ENCODE measurements at places on chromosomes 2 and 18.

GRCh38 chr2:238703053-238703415, 144.9 kb upstream of the TWIST2 start:
- DNase-seq, result no peak

GRCh38 chr18:60861575-60861974, 471.7 kb upstream of the CDH20 start:
- no peak for DNase-seq

- peak; percentile 17 for DNase-seq
These were observed 142.0 kb downstream of the COPS8 start for GRCh38 chr2:237227592-237228280.

GRCh38 chr2:146807568-146808168, 1037.2 kb upstream of the ACVR2A start:
- no peak for DNase-seq

DNA sequence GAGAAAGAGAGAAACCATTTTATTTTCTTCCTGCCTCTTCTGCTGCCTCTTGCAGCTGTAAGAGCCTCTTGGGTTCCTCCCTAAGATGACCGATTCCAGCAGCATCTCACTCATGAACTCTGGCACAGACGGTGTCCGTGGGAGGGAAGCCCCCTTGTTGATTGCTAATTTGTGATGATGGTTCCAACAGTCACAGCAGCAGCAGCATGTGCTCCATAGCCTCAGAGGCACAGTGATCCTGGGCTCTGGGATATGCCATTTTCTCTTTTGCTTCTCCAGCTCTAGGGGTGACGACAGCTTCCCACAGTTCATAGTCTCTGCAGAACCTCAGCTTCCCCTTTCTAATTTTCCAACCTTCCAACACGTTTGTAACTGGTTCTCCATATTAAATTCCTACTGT, 324.2 kb upstream of the HS6ST1 start:
- DNase-seq, result no peak

- DNase-seq, result no peak
These were observed 274.6 kb upstream of the CCDC68 start for GRCh38 chr18:55233857-55234256.

GRCh38 chr2:189234991-189235390, 55.4 kb upstream of the COL5A2 start:
- no peak for DNase-seq

DNA sequence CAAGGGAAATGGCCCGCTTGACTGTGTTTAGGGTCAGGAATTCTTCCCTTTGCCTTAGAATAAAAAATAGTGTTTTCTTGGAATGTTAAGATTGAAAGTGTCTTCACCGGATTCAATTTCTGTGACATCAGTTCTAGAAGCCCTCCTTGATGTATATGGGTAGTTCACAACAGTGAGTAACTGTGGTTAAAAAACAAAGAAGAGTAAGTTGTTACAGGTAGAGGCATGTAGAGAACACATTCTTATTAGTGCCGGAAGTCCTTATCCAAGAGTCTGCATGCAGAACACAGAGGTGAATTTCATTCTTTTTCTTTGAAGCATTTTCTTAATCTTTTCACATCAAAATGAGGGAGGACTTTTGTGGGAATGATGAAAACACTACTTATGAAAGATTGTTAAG, 105.5 kb downstream of the FMNL2 start:
- no peak for DNase-seq

GRCh38 chr2:96549967-96550786, 13.6 kb downstream of the ARID5A start:
- DNase-seq, result no peak

DNA sequence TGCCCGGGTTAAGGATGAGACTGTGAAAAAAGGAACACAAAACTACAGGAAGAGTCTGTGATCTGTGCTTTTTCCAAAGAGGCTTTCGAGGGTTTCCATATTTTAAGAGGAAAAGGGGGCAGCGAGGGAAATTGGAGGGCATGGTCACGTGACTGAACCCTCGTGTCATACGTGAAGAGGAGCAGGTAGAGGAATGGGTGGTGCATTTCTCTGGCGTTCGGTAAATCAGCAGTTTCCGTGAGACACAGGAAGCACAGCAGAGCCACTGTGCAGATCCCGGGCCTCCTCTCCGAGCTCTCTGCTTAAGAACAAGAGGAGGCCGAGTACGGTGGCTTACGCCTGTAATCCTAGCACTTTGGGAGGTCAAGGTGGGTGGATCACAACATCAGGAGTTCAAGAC, 219.7 kb downstream of the NDUFA10 start:
- DNase-seq, result no peak

DNA sequence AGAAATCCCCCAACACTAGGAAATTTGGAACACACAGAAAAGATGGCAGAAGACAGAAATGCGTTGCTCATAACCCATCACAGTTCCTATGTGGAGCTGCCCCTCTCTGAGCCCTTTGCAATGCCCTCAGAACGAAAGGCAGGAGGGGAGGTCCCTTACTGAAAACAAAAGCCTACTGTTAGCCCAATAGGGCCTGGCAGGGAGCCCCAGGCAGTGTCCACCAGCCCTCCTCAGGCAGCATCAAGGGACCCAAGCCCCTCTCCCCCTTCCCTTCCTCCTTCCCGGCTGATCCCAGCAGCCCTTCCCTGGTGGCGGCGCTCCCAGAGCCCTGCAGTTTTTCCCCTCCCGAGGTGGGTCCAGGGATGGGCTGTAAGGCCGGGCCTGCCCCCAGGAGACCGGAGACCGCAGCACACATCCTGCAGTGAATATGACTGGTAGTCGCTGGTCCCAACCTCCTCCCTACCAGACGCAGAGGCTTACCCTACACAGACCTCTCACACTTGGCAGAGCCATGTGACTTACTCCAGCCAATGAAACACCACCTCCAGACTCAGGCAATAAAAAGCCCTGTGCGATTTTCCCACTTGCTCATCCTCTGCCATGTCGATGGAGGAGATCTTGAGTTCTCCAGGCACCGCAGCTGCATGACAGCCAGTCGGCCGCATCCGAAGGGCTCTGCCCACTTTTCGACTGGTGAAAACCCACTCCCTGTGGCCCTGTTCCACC, 19.4 kb upstream of the DUSP2 start:
- peak; percentile 83 for DNase-seq

GRCh38 chr2:195532628-195533271, 124.3 kb upstream of the SLC39A10 start:
- no peak for DNase-seq

DNA sequence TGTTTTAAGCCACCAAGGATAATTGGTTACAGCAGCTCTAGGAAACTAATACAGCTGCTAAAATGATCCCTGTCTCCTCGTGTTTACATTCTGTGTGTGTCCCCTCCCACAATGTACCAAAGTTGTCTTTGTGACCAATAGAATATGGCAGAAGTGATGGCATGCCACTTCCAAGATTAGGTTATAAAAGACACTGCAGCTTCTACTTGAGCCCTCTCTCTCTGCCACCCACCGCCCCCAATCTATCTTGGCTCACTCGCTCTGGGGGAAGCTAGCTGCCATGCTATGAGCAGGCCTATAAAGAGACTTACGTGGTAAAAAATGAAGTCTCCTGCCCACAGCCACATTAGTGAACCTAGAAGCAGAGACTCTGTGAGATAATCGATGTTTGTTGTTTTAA, 3.5 kb upstream of the IL1F10 start:
- DNase-seq, result no peak

DNA sequence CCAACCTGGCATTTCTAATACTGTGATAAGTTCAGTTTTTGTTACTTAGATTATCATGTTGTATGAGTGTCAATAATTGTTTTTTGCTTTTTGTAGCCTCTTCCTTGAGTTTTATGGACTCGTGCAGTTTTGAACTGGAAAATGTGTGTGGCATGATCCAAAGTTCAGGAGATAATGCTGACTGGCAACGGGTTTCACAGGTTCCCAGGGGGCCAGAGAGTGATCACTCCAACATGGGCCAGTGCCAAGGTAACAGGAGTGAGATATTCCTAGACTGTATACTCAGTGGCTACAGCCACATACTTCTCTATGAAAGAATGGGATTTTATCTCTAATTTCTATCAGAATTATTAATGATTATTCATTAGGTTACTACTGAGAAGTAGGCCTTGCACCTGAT, 18.2 kb downstream of the MEP1B start:
- no peak for DNase-seq

- no peak for DNase-seq
These were observed 334.6 kb upstream of the LYPD1 start for GRCh38 chr2:133004623-133005022.

- DNase-seq, result peak; percentile 54
These were observed 37.5 kb downstream of the POLR1A start for GRCh38 chr2:86068136-86068588.

DNA sequence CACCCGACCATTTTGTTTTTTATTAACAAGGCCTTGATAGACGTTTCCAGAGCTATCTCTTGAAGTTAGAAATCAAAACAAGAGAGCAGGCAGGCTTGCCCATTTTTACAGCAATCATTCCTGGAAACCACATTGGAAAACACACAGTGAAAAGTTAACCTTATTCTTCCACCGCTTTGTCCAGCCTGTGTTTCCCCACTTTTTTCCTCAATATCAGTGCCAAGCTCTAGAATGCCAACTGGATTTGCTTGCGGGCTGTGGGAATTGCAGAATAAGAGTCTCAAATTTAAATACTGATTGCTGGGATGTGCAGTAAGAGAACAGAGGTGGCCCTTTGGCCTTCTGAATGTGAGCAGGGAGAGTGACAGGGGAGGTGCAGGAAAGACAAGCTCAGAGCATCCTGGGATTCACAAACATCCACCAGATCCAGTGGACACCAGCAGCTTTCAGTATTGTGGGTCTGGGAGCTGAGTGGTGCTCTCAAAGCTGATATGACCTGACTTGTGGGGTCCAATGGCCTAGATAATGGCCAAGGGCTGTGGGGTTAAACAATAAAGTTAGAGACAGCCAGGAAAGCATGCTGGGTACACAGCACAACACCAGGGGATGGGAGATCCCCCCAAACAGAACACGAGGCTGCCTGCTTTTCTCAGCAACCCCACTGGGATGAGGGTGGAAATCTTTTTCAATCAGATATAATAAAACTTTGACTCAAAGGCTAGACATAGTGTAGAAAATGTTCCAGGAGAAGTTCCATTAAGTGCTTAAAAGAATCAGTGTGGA, 15.5 kb downstream of the CYP1B1 start:
- no peak for DNase-seq

DNA sequence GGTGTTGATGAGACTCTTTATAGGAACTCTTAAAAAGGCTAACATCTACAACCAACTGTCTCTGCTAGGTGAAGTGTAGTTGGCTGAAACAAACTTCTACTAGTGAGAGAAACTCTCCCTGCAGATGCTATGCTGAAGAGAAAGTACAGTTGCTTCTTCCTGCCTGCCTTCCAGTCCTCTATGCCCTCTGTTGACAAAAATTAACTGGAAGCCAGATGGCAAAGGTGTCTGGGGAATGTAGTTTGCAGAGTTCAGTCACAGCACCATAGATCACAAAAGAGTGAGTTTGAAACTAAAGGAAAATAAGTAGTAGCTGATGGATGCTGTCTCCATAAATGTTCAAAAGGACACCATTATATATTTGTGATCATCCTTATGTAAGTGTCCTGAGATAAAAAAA, 958.8 kb upstream of the NRXN1 start:
- DNase-seq, result no peak

- DNase-seq, result no peak
These were observed 3.8 kb downstream of the HNRNPLL start for GRCh38 chr2:38598991-38599295.

GRCh38 chr2:12624905-12625598, 91.7 kb upstream of the TRIB2 start:
- DNase-seq, result no peak

DNA sequence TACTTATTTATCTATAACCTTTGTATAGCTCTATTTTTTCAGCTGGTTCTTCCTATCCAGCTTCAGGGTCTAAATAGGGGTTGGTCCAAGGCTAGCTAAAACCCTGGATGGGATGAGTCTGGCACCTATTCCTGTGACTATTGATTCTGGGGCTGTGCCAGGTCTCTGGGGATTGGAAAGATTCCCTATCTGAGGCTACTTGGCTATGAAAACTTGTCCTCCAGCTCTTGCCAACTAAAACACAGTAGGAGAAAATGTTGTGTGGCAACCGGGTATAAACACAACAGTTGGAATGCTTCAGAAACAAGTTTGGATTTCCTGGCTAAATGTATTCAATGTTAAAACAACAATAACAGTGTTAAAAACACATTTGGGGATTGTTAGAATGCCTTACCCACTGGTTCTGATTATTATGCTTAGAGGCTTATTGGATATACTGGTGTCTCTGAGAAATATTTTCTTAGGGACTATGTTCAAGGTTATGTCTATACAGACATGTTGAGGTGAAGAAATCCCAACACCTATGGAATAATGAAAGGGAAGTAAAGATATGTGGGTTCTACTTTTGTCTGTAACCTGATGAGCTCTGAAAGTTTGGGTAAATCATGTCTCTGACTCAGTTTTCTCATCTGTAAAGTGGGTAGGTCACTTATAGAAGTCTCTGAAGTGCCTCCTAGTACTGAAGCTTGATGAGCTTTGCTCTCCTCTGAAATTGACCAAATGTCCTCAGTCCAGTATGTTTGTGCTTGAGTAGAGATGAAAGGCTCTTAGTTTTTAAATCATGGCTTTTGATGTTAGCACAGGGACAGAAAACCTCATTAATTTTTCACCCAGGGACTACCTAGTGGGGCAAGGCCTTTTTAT, 460.7 kb downstream of the MTX2 start:
- DNase-seq, result no peak

- no peak for DNase-seq
These were observed 29.6 kb downstream of the KCNF1 start for GRCh38 chr2:10941383-10941782.

- no peak for DNase-seq
These were observed 2.5 kb downstream of the KCNJ13 start for GRCh38 chr2:232773815-232774214.
